Smooth muscle cell of the brain vasculature (primary cell): ENCODE measurements at places on chromosomes 6 and 20.
A peak's percentile ranks its signal among the peaks of the same experiment; 100 is the strongest.

GRCh38 chr6:27693766-27694546 is 218.2 kb downstream of the OR2B2 start:
- DNase-seq: no peak

DNA sequence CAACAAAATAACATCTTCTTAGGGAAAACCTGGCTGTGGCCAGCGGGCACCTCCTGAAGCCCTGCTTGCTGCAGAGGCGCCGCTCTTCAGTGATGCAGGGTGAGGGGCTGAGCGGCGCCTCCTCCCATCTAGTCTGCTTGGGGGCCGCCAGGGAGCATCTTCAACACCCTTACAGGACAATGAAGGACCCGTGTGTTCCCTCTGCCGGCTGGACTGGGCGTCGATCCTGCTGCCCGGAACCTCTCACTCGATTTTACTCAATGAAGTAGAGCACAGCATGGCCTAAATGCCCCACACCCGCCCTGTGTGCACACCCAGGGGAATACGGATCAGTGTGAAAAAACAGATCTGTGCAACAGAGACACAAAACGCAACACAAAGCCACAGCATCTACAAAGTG is 28.5 kb upstream of the MPC1 start:
- no peak for DNase-seq

- no peak for DNase-seq
Measured at GRCh38 chr20:37848706-37849105, 54.2 kb upstream of the VSTM2L start.

GRCh38 chr6:340991-341827 is 48.9 kb downstream of the DUSP22 start:
- no peak for DNase-seq

DNA sequence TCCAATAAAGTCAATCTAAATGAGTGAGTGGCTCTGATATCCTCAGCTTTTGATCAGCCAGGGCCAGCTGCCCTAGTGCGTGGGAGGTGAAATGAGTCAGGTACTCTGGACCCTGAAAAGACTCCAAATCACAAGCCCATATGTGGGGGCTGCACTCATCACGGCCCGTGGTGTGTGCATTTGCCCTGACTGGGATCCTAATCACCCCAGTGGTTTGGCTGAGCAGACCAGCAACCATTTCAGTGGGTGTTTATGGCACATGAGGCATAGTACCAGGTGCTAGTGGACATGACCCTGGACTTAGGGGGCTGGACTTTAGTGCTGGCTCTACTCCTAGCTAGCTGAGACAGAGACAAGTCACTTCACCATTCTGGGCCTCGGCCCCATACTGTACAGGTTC is 39.4 kb downstream of the SCML4 start:
- no peak for DNase-seq

DNA sequence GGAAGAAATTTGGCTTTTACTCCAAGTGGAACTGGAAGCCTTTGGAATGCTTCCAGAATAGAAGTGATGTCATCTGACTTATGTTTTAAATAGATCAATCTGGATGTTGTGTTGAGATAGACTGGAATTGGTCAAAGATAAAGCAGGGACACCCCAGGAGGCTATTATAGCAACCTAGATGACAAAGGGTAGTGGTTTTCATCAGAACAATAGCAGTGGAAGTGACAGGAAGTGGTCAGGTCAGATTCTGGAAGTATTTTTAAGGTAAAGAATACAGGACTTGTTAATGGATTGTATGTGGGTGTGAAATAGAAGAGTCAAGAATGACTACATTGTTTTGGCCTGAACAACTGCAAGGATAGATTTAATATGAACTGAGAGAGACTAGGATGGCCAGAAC is 191.4 kb downstream of the ADGRB3 start:
- no peak for DNase-seq

DNA sequence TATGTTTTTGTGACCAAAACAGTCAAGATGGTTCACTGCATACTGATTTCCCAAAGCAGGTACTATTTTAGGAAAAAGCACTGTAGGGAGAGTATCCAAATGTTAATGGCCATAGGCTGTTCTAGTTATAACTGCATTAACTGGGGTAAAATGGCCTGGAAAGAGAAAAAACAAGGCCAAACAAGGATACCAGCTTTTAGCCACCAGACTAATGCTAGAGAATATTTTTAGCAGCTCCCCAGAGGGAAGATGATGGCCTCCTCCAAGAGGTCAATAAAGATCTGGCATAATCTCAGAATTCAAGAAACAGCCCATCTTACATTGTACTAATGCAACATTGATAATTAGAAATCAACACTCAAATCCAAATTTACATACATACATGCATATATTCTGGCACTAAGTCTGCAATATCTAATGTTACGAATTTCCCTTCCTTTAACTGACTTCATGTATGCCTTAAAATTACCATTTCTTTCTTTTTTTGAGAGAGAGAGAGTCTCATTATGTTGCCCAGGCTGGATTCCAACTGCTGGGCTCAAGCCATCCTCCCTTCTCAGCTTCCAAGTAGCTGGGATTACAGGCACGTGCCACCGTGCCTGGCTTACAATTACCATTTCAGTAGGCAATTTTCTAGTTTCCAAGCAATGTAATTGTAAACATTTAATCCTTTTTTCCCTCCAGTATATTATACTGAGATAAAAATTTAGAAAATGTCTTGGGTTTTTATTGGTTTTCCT is 9.3 kb downstream of the COX7A2 start:
- no peak for DNase-seq

DNA sequence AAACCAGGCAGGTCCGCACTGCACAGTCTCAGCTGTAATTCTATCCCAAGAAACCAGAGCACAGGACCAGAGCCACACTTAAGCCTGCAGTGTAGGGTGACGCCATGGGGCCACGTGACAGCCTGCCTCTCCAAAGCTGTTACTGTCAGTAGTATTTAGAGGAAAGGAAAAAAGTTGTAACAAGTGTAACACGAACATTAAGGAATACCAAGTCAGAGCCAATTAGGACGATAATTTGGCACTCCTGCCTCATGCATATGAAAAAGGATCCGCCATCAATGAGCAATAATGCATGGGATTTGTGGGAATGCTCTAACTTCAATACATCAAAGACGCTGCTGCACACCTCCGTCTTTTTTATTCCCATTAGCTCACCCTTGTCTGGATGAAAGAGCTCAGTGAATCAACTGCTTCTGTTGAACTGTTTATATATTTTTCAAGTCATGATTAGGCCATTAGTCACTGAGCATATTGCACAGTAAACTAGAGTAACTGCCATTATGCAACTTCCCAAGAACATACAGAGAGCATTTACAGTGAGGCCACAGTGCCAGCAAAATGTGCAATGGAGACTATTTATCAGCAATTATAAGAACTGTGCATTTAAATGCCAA is 79.9 kb downstream of the ATXN1 start:
- DNase-seq: no peak

- no peak for DNase-seq
Measured at GRCh38 chr20:51752343-51752951, 15.7 kb downstream of the ATP9A start.

GRCh38 chr6:356828-357251 is 34.7 kb upstream of the IRF4 start:
- DNase-seq: no peak

- DNase-seq: no peak
Measured at GRCh38 chr6:42427871-42428270, 23.9 kb downstream of the TRERF1 start.

- no peak for DNase-seq
Measured at GRCh38 chr6:35547676-35548075, 35.0 kb upstream of the TULP1 start.

- no peak for DNase-seq
Measured at GRCh38 chr6:151690768-151691562, 116.5 kb upstream of the ESR1 start.

DNA sequence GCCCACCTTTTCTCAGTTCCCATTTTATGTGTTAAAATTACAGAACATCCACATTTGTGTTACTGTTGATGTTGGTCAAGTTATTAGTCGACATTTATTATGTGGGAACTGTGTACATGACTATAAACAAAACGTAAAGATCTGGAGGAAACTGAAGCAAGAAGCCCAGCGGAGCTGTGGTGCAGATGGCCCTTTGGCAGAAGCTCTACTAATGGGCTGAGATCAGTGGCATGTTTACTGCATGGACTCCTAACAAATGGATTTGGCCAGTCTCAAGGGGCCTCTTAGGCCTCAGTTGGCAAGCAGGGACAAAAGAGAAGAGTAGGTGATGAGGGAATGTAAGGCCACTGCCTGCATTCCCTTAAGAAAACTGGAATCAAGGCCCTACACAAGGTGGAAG is 282.1 kb upstream of the TCF21 start:
- DNase-seq: no peak

GRCh38 chr6:24228681-24229255 is 102.8 kb downstream of the NRSN1 start:
- DNase-seq: peak; percentile 7

DNA sequence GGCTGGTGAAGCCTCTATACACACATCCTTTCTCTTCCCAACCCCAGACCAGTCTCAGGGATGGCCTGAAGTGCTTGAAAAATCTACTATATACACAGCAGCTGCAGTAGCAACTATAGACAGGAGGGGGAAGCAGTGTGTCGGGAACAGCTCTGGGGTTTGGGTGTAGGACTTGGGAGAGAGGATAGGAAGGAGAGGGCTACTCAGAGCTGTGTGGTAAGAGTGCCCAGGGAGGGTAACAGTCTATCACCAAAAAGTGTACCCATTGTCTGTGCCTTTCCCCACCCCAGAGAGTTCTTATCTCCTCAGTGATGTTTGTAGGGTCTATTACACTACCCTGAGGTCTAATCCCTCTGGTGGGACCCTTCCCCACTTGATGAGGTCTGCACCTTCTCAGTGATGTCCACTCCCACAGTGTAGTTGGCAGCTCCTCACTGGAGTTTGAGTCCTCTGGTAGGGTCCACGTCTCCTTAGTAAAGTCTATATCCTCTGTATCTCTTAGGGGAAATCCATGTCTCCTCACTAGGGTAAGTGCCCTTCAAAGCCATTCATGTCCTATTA is 1.5 kb upstream of the GGT7 start:
- peak; percentile 73 for DNase-seq

DNA sequence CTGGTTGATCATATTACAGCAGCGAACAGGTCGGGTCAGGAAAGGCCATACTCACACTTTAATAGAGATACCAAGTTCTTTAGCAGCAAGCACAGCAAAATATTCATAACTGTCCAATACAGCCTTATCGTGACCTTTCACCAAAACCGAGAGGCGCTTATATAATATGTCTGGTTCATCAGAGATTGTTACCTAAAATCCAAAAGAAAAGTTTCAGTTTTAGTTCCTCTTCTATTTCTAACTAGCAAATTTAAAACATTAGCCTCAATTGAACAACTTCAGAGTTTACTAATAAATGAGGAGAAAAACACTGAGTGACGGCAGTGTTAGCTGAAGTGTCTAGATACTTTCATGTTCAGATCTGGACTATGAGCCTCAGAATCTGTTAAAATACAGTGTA is 5.9 kb downstream of the MRPS10 start:
- DNase-seq: no peak

GRCh38 chr6:7939864-7940228 is 29.3 kb upstream of the TXNDC5 start:
- no peak for DNase-seq
